Activated naive CD4-positive, alpha-beta T cell treated with anti-CD3 and anti-CD28 coated beads, Interleukin-2, amount 50 U/mL, for 72 hours (primary cell): ENCODE measurements at places on chromosomes 1 and 21.

GRCh38 chr1:94095744-94096469 lies 25.0 kb downstream of the ABCA4 start:
- DNase-seq = no peak

DNA sequence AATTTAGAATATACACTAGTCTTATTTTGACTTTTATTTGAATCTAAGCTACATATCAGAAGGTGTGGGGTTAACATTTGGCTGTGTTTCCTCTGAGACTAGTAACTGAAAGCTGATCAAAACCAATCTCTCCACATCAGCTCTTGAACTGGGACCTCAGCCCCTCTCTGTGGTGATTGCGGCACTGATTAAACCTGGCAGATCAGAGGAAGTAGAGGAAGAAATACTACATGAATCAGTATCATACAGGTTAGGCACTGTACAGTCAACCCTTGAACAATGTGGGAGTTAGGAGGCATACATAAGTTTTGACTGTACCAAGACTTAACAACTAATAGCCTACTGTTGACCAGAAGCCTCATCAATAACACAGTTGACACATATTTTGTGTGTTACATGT lies 122.5 kb upstream of the C1orf87 start:
- no peak for DNase-seq

GRCh38 chr1:3520419-3521378 lies 66.2 kb downstream of the ARHGEF16 start:
- no peak for DNase-seq

DNA sequence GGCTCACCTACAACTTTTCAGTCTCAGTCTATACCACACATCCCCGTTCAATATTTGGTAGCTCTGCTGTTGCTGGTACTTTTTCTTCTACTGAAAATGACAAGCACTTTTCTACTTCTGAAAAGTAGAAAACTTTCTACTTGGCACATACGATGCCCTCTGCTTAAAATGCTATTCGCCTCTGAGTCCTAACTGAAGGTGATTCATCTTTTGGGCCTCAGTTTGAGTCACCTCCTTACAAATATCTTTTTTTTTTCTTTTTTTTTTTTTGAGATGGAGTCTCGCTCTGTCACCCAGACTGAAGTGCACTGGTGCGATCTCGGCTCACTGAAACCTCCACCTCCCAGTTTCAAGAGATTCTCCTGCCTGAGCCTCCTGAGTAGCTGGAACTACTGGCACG lies 136.0 kb upstream of the CYYR1 start:
- DNase-seq = no peak

GRCh38 chr21:15766952-15767603 lies 37.3 kb downstream of the USP25 start:
- DNase-seq = no peak

- DNase-seq = no peak
Observed at GRCh38 chr1:77739235-77739634, 20.4 kb downstream of the USP33 start.

DNA sequence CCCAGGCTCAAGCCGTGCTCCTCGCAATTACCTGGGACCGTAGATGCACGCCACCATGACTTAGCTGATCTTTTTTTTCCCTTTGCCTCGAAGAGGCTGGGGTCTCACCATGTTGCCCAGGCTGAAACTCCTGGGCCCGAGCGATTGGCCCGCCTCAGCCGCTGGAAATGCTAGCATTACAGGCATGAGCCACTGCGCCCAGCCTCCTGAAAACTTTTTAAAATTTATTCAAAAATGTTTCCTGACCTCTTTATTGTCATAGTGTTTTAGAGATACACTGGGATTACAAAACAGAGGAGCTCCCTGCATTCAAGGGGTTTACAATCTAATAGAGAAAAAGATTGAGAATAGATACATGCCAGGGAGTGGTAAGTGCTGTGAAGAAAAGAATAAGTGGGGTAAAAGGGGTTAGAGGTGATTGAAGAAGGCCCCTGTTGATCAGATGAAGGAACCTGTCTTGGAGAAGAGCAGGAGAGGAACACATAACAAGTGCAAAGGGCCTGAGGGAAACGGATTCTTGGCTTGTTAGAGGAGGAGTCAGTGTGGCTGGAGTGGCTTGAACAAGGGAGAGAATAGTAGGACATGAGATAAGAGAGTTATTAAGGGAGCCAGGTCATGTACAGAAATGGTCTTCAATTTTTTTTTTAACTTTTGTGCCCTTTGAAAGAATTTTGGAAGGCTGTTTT lies 1.7 kb upstream of the TRIM33 start:
- DNase-seq = no peak

GRCh38 chr1:16139473-16139962 lies 16.4 kb downstream of the EPHA2 start:
- DNase-seq = no peak

- no peak for DNase-seq
Observed at GRCh38 chr1:43128816-43129215, 43.3 kb downstream of the EBNA1BP2 start.

- no peak for DNase-seq
Observed at GRCh38 chr1:203135636-203136305, 8.2 kb downstream of the ADORA1 start.

DNA sequence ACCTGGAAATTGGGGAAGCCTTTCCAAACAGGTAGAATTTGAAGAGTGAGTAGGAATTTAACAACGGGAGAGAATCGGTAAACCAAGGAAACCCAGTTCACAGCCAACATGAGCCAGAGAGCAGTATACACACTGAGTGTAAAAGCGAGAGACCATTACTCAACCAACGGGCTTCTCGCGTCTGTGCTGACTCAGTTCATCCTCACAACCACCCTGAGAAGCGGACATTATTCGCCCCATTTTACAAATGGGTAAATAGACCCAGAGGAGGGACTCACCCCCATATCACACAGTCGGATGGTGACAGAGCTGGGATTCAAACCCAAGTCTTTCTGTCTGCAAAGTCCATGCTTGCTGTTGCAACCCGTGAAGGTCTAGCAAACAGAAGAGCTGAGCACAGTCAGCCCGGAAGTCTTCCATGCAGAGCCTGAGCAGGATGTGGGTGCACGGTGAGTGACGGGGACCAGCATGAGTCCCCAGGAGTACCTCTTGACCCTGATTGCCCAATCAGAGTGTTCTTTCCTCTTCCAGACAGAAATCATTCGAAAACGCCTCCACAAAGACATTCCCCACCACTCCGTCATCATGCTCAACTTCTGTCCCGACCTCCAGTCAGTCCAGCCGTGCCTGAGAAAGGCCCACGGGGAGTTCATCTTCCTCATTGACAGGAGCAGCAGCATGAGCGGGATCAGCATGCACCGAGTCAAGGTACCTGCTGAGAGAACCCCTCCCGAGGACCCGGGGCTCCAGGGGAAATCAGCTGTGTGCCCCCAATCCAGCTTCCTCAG lies 32.3 kb downstream of the VWA5B1 start:
- DNase-seq = peak; percentile 27

DNA sequence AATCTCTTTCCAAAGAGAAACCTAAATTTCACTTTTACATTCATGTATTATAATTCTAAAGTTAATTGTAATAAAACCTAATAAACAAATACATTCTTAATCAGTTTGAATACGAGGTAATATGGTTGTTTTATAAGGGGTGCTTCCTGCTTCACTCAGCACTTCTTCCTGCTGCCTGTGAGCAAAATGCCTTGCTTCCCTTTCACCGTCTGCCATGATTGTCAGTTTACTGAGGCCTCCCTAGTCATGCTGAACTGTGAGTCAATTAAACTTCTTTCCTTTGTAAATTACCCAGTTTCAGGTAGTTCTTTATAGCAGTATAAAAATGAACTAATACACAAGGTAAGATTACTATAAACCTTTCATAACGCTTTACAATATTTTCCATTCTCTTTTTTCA lies 491.1 kb upstream of the LRRC7 start:
- DNase-seq = no peak

- no peak for DNase-seq
Observed at GRCh38 chr1:178025613-178026356, 55.9 kb upstream of the SEC16B start.

DNA sequence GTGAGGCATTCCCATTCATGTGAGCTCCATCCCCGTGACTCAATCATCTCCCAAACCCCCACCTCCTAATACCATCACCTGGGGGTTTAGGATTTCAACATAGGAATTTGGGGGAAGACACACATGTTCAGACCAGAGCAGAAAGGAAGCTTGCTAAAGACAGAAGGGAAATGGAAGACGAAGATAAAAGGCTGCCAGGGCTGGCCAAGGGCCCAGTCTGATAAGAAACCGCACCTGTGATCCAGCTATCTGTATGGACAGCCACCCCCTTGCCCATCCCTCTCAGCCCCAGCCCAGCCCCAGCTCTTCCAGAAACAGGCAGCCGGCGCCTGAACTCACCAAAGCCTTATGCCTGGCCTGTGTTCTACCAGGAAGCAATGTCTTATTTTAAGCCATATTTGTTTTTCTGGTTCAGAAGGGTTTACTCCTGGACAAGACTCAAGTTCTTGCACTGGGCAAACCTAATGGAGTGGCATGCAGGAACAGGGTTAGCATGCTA lies 198.4 kb upstream of the VAMP3 start:
- no peak for DNase-seq

GRCh38 chr1:29961293-29962059 lies 725.2 kb downstream of the PTPRU start:
- no peak for DNase-seq

DNA sequence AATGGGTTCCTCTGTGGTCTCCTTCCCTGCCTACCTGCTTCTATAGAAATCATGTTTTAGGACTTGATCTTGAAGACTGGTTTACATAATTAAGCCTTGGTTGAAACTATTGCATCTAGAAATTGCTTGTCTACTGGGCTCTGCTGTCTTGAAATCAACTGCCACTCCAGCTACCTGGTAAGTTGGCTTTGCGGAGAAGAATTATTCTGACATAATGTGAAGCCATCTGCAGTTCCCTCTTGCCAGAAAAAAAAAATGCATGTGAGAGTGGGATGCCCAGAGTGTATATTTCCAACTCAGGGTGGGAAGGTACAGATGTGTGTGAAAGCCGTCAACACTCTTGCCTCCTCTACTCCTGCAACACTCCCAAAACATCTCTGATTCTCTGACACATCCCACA lies 27.2 kb downstream of the C8B start:
- no peak for DNase-seq

DNA sequence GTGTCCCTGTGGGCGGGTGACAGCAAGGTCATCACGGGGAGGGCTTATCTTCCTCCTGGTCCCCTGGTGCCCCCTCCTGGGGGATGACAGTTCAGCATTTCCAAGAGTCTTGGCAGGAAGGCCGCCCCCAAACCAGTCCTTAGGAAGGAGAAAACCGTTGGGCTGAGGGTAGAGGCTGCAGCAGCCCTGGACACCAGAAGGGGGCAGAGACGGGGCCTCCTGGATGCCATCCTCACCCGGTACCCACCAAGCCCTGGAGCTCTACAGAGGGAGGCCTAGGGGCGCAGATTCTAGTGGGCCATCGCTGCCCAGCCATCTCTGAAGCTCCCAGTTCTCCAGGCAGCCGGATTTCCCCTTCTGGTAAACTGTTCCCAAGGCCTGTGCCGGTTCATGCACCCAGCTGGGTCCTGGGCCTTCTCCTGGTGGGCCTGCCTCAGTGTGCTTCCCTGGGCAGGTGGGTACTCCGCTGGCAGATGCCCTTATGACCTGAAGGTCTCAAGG lies 14.8 kb upstream of the ZNF669 start:
- no peak for DNase-seq

- DNase-seq = no peak
Observed at GRCh38 chr1:5494518-5494917, 497.7 kb downstream of the NPHP4 start.

GRCh38 chr1:154752273-154753030 lies 117.6 kb downstream of the KCNN3 start:
- no peak for DNase-seq

DNA sequence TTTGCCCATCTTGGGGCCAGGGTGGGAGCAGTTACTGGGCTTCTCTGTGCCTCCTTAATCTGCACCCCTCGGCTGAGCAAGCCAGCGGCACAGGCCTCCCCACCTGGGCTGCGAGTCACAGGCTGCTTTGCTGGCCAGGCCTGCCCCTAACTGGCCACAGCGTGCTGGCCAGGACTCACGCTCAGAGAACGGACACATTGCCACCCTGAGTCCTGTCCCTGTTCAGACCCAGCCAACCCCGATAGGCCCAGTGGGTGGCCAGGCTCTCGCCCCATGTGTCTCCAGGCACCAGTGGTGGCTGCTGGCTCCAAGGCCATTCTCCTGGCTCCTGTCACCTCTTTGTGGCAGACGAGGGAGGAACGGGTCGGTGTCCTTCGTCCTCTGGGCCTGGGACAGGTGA lies 61.3 kb downstream of the MORN1 start:
- DNase-seq = no peak

DNA sequence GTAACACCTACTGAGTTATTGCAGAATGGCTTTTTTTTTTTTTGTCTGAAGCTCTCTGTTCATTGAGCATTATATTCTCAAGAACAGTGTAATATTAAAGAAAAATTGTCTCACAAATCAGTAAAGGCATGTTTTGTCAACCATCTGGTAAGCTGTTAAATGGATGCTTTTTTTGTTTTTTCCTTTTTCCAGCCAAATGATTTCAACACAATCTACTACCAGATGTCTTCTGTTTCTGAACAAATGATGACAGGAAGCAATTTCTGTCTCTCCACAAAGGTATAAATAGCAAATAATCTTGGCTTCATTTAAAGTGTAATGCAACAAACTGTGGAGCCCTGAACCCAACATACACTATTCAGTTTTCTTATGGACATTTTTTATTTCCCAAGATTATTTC lies 78.6 kb upstream of the RGS2 start:
- DNase-seq = no peak

GRCh38 chr1:43952731-43953346 lies 6.1 kb downstream of the IPO13 start:
- DNase-seq = no peak

GRCh38 chr1:193118803-193119730 lies 2.8 kb upstream of the CDC73 start:
- no peak for DNase-seq

GRCh38 chr1:165717918-165718515 lies 19.7 kb upstream of the ALDH9A1 start:
- DNase-seq = peak; percentile 33

DNA sequence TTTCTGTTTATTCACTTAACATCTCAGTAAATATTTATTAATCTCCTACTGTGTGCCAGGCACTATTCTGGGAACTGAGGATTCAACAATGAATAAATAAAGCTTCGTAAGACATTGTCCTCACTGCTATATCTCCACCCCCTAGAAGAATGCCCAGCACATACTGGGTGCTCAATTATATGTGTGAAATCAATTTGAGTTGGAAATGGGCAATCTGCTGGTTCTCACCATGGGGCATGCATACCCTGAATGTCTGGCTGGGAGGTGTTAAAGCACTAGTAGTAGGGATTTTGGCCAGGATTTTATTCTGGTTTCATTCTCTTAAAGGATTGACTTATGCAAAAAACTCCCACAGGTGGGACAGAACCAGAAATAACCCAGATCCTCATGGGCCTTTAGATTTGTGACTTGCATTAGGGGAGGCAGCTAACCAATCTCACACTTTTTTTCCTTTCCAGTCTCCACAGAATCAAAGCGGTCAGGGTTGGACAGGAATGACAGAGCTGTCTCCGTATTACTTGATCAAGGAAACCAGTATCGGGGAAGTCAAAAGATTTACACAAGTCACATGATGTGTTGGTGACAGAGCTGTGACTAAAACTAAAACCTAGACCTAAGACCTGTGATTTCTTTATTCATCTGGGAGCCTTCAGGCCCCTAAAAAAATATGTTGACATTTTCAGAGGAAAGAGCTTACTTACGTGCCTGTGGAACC lies 12.8 kb downstream of the GFI1 start:
- peak; percentile 56 for DNase-seq

- DNase-seq = no peak
Observed at GRCh38 chr1:230401101-230401500, 25.0 kb downstream of the PGBD5 start.
